ENCODE measurements at places on chromosomes 6 and 20. TPM values are rescaled to one million over a fixed set of nuclear protein-coding genes. Genes with fewer than 3 reads are reported as not detected.

DNA sequence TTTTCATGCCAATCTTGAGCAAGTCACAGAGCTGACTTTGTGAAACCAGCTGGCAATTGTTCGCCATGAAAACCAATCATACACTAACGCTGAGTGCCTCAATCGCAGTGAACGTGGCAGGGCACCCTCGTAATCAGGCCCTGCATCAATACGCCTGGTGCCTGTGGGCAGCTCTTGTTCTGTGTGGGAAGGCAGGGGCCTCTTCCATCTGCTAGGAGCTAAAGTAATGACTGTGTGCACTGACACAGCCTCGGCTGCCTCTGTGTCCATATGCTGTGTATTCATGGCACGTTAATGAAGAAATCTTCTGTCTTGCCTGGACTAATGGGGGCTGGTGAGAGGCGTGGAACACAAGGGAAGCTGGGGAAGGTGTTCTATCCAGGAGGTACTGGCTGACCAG lies 27.8 kb upstream of the SYNDIG1 start:
- no peaks in the 10 kb centered on the region for H3K4me1 ChIP-seq
- no peak for DNase-seq
- H3K4me3 ChIP-seq, result no peak overlapping the region

DNA sequence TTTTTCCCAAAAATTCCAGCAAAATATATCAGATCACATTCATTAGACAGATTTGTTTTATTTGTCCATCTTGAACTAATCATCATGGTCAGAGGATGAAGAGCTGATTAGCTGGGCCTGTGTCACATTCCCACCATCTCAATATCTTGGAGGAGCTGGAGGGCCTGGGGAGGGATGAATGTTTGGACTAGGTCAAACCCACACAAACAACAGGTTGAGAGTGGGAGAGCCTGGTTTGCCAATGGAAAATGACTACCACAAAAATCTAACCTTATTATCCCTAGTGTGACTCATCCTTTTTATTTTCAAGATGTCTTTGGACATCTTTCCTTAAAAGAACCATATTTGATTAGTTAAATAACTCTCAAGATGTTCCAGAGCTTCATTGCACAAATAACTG lies 242.4 kb downstream of the OGFRL1 start:
- DNase-seq, result no peak
- H3K4me3 ChIP-seq, result no peak overlapping the region
- H3K36me3 ChIP-seq, result no peaks in the 10 kb centered on the region
- H3K4me1 ChIP-seq, result no peaks in the 10 kb centered on the region
- peaks cover 2% of the 10 kb centered on the region for H3K27me3 ChIP-seq
- H3K27ac ChIP-seq, result no peak overlapping the region

DNA sequence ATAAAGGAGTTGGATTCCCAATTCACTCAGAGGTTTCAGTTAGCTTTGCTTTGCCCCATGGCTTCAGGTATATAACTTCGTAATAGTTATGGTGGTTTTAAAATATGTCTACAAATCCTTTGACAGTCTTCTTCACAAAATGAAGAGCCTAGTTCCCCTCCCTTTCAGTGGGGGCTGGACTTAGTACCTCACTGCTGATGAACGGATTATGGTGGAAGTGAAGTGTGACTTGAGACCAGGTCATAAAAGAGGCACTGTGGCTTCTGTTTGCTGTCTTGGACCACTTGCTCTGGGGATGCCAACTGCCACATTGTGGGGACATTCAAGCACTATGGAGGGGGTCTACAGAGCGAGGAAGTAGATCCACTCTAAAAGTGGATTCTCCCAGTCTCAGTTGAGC lies 47.5 kb upstream of the NUP153 start:
- H3K4me1 ChIP-seq, result no peaks in the 10 kb centered on the region
- H3K27me3 ChIP-seq, result no peaks in the 10 kb centered on the region
- H3K27ac ChIP-seq, result no peak overlapping the region
- no peak for DNase-seq

DNA sequence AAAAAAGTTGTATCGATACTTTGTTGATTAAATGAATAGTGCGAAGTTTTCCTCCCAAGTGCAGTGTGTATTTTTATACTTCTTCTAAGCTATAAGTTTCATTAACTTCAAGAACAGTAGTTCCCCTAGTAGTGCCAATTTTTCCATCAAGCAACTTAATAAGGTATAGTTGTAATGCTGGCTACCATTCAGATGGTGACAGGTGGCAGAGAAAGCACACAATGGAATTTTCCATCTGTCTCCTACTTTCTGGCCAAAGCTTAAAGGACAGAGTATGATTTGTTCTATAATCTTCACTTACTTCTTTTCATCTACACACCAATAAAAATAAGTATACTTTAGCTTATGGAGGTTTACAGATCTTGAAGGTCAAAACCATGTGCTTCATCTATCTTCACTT lies 431.1 kb downstream of the NKAIN2 start:
- no peaks in the 10 kb centered on the region for H3K36me3 ChIP-seq
- H3K4me1 ChIP-seq, result no peaks in the 10 kb centered on the region
- no peaks in the 10 kb centered on the region for H3K27me3 ChIP-seq
- H3K4me3 ChIP-seq, result no peak overlapping the region
- no peak overlapping the region for H3K27ac ChIP-seq

GRCh38 chr20:37538003-37538402 lies 10.3 kb upstream of the BLCAP start:
- H3K4me1 ChIP-seq, result no peaks in the 10 kb centered on the region
- peaks cover 10% of the 10 kb centered on the region for H3K27me3 ChIP-seq
- no peaks in the 10 kb centered on the region for H3K36me3 ChIP-seq
- H3K27ac ChIP-seq, result no peak overlapping the region
- no peak for DNase-seq
- H3K4me3 ChIP-seq, result no peak overlapping the region

- H3K27me3 ChIP-seq, result no peaks in the 10 kb centered on the region
- no peak for DNase-seq
- no peak overlapping the region for H3K4me3 ChIP-seq
- no peak overlapping the region for H3K27ac ChIP-seq
- peaks cover 11% of the 10 kb centered on the region for H3K4me1 ChIP-seq
These were observed 63.2 kb downstream of the FGD2 start for GRCh38 chr6:37068356-37069270.

SIRPG gene
- total RNA-seq, result 34.3 TPM

DNA sequence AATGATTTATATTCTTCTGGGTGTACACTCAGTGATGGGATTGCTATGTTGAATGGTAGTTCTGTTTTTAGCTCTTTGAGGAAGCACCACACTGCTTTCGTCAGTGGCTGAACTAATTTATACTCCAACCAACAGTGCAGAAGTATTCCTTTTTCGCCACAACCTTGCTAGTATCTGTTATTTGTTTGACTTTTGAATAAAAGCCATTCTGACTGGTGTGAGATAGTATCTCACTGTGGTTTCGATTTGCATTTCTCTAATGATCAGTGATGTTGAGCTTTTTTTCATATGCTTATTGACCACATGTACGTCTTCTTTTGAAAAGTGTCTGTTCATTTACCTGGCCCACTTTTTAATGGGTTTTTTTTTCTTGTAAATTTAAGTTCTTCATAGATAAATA lies 583.8 kb upstream of the ARID1B start:
- H3K4me1 ChIP-seq, result peaks cover 52% of the 10 kb centered on the region
- DNase-seq, result no peak
- H3K4me3 ChIP-seq, result no peak overlapping the region
- H3K36me3 ChIP-seq, result no peaks in the 10 kb centered on the region
- H3K27me3 ChIP-seq, result no peaks in the 10 kb centered on the region
- peak overlapping the region; percentile 47 for H3K27ac ChIP-seq

TSPO2 gene
- not detected for total RNA-seq

RBM24 gene
- total RNA-seq, result not detected

- no peak overlapping the region for H3K4me3 ChIP-seq
- no peaks in the 10 kb centered on the region for H3K36me3 ChIP-seq
- no peak overlapping the region for H3K27ac ChIP-seq
- H3K27me3 ChIP-seq, result no peaks in the 10 kb centered on the region
- H3K4me1 ChIP-seq, result no peaks in the 10 kb centered on the region
These were observed 173.0 kb downstream of the PLCB4 start for GRCh38 chr20:9241721-9242427.

DNA sequence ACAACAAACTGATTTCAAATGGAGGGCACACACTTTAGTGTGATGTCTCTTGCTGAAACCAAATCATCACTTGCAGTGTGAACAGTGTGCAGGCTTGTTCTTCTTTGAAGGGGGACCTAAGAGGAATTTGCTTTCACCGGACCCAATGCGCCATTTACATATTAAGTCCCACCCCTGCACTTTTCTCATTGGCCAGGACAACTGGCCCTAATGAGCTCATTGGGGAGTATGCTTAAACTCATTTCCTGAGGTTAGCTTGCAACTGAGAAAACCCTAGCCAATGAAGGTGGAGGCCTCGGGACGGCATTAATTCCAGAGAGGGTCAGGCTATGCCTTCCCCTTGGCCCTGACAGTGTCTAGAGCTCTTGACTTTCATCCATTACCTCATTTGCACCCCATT lies 58.7 kb downstream of the VEGFA start:
- H3K27ac ChIP-seq, result no peak overlapping the region
- no peaks in the 10 kb centered on the region for H3K36me3 ChIP-seq
- no peaks in the 10 kb centered on the region for H3K4me1 ChIP-seq
- no peak overlapping the region for H3K4me3 ChIP-seq
- H3K27me3 ChIP-seq, result no peaks in the 10 kb centered on the region

MAS1 gene
- not detected for total RNA-seq

DNA sequence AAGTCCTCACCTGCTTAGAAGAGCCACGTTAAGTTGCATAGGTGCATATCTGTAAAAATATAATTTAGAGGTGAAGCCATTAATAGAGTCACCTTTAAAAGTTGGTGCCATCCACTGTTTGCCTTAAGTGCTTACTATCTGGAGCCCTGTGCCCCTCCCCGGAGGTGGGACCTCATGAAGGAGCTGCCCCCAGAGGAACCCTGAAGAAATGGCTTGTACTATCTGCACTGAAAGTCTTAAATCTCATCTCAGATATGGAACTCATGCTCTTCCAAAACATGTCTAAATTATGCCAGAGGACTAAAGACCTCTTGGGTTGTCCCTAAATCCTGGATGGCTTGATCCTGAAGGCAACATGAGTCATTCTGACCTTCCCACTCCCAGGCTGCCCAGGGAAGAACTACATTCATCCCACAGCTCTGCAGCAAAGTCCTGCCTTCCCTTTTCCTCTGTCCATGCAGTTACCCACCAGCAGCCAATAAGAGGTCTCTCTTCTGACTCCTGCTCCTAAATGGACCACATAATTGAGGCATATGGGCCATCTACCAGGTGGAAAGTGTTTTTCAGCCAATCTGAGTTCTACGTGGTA lies 85.3 kb downstream of the ASXL1 start:
- peaks cover 34% of the 10 kb centered on the region for H3K4me1 ChIP-seq
- DNase-seq, result peak; percentile 36
- H3K36me3 ChIP-seq, result peaks cover 26% of the 10 kb centered on the region
- H3K27ac ChIP-seq, result peak overlapping the region; percentile 71

DNA sequence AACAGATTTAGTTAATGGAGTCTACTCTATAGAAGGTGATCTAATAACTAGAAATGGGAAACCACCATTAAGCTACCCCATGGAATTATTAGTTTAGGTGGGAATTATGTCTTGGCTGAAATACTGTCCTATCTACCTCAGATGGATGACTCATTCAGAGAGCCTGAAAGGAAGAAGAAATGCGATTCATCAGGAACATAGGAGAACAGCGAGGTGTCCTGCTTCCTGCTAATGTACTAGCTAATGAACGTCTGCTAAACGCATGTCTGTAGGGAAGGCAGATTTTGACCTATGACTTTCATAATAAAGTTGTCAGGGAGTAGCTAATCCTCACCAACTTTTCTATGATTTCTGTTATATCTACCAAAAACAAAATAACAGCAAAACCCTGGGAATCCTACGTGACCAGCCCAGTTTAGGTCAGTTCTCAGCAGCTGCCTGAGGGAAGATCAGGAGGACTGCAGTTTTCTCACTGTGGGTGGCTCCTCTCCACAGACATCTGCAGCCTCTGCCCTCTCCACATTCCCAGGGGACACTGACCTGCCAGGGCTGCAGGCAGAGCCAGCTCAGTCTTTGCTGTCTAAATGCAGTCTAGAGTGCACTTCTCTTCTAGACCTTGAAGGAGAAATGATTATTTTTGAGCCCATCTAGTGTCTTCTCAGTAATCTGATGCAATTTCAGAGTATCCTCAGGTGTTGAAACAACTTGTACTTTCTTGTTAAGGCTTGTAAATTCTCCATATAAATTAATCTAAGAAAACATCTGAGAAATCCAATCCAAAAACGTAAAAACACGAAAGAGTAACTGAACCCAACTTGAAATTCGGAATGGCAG lies 18.1 kb upstream of the SFT2D1 start:
- H3K27ac ChIP-seq, result no peak overlapping the region
- no peak for DNase-seq
- H3K36me3 ChIP-seq, result peaks cover 4% of the 10 kb centered on the region
- peaks cover 9% of the 10 kb centered on the region for H3K27me3 ChIP-seq
- H3K4me3 ChIP-seq, result no peak overlapping the region
- no peaks in the 10 kb centered on the region for H3K4me1 ChIP-seq

GRCh38 chr6:113364766-113365165 lies 492.4 kb upstream of the MARCKS start:
- DNase-seq, result no peak
- no peak overlapping the region for H3K27ac ChIP-seq
- H3K27me3 ChIP-seq, result no peaks in the 10 kb centered on the region
- no peaks in the 10 kb centered on the region for H3K36me3 ChIP-seq
- no peak overlapping the region for H3K4me3 ChIP-seq

GRCh38 chr6:25713824-25714223 lies 40.7 kb upstream of the SLC17A4 start:
- no peaks in the 10 kb centered on the region for H3K36me3 ChIP-seq
- H3K4me3 ChIP-seq, result no peak overlapping the region
- H3K4me1 ChIP-seq, result no peaks in the 10 kb centered on the region
- no peak overlapping the region for H3K27ac ChIP-seq
- H3K27me3 ChIP-seq, result peaks cover 4% of the 10 kb centered on the region

IRF4 gene
- total RNA-seq, result 617 TPM

AP5S1 gene
- 9.1 TPM for total RNA-seq

- no peaks in the 10 kb centered on the region for H3K36me3 ChIP-seq
- peak; percentile 30 for DNase-seq
- no peak overlapping the region for H3K27ac ChIP-seq
- no peak overlapping the region for H3K4me3 ChIP-seq
- H3K4me1 ChIP-seq, result no peaks in the 10 kb centered on the region
- no peaks in the 10 kb centered on the region for H3K27me3 ChIP-seq
These were observed 14.6 kb upstream of the CFAP206 start for GRCh38 chr6:87393026-87393622.

DNA sequence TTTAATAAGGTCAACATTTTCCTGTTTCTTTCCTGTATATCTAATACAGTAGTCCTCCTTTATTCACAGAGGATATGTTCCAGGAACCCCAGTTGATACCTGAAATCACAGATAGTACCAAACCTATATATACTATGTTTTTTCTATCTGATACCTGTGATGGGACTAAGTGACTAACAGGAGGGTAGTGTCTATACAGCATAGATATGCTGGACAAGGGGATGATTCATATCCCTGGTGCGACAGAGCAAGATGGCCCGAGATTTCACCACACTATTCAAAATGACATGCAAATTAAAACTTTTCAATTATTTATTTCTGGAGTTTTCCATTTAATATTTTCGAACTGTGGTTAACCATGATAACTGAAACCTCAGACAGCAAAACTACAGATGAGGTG lies 281.1 kb downstream of the LAMA2 start:
- no peak for DNase-seq
- no peaks in the 10 kb centered on the region for H3K27me3 ChIP-seq
- no peaks in the 10 kb centered on the region for H3K4me1 ChIP-seq
- H3K36me3 ChIP-seq, result no peaks in the 10 kb centered on the region
- no peak overlapping the region for H3K27ac ChIP-seq
